ENCODE measurements at places on chromosomes 6 and 20.

DNA sequence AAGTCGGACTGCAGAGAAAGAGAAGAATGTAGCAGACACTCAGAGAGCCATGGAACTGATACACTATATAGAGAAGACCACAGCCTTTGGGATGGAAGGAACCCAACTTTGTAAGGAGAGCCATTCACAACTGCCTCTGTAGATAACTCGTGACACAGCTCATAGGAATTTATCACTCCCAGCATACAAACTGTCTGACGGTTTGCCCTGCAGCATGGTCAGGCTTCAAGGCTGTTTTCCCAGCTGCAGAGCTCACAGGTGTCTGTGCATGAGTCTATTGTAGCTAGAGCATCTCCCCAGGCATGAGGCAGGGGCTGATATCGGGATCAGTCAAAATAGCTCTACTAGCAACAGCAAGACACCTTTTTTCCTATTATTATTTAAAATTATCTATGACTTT, 130.5 kb upstream of the DTNBP1 start:
- DNase-seq: no peak

- no peak for DNase-seq
Observed at GRCh38 chr6:24429146-24429545, 26.4 kb downstream of the MRS2 start.

DNA sequence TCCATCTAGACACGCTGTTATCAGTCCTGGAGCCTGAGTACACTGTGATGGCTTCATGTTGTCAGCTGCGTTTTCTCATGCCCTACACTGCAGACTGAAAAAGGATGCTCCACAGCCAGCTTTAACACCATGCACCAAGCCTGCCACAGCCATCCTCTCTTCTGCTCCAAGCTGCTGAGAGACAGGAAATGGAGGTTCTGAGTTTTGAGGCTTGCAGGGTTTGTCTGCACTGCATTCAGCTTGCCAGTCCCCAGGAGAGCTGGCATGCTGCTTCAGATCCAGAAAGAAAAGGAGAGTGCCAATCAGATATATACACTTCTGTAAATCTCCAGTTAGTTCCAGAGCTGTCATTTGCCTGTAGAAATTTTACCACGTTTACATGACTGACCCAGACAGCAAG, 550.7 kb upstream of the FLRT3 start:
- DNase-seq: no peak

- DNase-seq: no peak
Observed at GRCh38 chr6:132067286-132067685, 116.1 kb upstream of the CCN2 start.

- no peak for DNase-seq
Observed at GRCh38 chr6:75563032-75563431, 38.6 kb upstream of the SENP6 start.

DNA sequence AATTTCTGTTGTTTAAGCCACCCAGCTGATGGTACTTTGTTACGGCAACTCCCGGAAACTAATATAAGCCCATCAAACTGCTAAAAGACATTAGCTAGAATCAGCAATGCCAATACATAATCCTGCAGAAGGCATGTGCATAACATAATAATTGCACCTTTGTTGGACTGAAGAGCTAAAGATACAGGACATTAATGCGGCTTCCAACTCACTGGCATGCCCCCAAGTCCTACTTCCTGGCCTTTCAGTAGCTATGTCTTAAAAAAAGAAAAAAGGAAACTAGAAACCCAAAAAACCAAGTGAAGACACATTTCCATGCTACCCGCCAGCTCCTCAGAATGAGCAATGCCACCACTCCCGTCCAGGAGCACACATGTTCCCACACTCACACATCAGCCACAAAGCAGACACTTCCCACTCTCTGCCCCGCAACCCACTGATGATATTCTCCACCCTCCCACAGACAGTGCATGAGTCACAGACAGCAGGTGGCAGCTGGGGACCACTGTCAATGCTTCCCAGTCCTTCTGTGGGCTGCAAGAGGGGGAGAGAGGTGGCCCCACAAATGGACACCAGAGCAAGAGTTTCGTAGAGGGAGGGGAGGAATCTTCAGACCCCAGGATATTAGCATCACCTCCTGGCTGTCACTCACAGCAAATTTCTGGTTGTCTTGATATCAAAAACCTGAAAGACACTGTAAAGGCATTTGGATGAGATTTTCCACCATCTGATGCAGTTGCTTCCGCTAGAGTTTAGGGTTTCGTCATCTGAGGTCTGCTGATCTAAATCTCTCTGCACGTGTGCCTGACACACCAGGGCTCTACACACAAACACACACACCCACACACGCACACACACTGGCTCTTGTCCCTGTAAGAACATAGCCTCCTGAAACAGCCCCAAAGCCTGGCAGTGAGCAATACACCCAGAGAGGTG, 32.8 kb downstream of the GFOD1 start:
- no peak for DNase-seq

- no peak for DNase-seq
Observed at GRCh38 chr20:58523072-58523970, 8.1 kb upstream of the APCDD1L start.

DNA sequence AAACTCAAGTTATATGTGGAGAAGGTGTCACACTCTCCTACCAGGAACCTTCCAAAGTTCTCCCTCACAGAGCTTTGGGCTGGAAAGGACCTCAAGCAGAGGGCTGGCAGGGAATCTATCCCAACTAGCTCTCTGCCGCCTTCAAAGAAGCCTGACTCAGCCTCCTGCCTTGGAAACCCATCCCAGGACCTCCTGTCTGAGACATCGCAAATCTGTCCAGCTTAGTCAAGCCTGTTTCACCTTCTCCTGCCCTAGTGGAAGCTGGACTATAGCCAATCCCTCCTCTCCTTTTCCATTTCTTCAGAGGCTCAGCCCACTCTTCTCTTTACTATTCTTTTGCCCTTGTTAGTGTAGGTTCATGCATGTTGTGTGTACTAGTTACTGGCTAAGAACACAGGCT, 48.2 kb upstream of the FOXP4 start:
- DNase-seq: no peak

DNA sequence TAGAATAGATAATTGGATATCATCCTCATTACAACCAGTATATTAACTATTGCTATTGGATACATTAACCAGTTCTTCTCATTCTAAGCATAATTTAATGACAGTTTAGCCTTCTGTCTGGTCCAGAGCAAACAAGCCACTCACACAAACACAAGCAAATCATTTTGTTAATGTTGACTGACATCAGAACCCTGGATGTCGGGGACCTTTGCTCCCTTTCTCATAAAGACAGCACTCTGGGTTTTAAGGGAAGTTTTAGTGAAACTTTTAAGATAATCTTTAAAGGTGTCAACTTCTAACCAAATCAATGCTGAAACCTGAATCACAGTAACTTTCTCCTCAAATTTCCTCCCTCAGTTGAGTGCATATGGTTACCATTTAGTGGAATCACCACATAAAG, 113.9 kb downstream of the PTPRK start:
- DNase-seq: no peak

GRCh38 chr20:57805747-57806146, 95.9 kb upstream of the PMEPA1 start:
- DNase-seq: no peak

DNA sequence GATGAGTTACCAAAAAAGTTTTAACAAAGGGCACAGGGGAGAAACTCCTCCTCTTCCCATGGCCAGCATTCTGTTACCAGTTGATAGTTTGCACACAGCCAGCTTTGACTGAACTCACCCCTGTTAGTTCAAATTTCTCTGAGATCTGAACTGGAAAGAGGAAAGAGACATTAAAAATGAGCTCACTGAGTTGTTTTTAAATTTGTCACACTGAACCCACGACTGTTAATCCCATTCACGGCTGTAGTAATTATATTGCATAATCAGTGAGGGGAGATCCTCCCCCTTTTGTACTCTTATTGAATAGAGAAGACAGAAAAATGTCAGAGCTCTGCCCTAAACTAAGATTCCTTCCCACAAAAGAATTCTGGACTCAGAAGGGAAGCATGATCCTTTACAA, 17.5 kb upstream of the DSP start:
- DNase-seq: no peak
